ENCODE measurements at places on chromosomes 5 and 9.
A peak's percentile ranks its signal among the peaks of the same experiment; 100 is the strongest.

GRCh38 chr9:19527663-19528062, 118.9 kb downstream of the ACER2 start:
- DNase-seq, result no peak

DNA sequence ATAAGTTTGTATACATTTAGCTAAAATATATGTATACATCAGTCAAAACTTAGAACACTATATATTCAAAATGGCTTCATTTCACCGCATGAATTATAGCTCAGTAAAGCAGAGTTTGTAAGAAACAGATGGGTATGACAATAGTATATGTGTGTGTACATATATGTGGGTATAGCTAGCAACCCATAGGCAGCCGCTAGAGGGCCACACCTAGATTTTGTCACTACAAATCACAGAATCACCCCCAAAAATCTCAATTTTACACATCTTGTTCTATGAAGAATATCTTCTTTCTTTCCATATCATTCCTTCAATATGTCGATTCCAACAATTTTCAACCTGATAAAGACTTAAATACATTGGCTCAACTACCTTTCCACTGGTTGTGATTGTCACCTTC, 357.8 kb upstream of the CCNG1 start:
- no peak for DNase-seq

- DNase-seq, result no peak
Observed at GRCh38 chr9:37370968-37371563, 51.4 kb upstream of the GRHPR start.

DNA sequence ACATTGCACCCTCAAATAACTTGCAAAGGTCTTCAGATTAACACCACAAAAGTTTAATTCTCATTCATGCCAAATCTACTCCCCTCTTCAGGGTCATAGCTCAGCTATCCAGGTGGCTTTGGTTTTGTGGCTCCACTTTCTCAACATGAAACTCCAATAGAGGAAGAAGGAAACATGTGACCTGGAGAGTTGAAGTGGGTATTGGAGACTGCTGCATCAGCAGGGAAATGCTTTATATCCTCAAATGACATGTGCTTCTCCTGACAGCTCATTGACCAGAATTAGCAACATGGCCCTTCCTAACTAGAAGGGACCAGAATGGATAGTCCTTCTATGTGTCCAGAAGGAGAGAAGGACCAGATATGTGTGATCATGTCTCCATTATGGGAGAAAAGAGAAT, 73.6 kb downstream of the TLR4 start:
- no peak for DNase-seq

DNA sequence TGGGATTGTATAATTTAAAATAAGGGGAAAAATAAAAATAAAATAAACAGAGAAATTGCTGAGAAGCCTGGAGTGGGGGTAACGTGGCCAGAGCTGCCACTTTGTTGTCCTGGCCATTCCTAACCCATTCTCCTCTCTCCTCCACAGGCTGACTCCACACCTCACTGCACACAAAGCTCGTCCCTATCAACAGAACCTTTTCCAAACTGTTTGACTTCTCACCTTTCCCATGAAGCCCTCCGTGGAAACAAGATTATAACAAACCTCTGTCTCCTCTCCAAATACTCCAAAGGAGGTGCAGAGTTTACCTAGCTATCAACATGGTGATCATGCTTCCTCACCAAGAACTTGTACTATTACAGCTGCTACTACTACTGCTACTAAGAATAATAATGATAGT, 151.1 kb downstream of the GLIS3 start:
- DNase-seq, result no peak

GRCh38 chr5:73267766-73268435, 94.9 kb downstream of the TMEM174 start:
- no peak for DNase-seq

GRCh38 chr9:104082168-104082567, 11.9 kb upstream of the SMC2 start:
- no peak for DNase-seq

GRCh38 chr9:134519375-134520070, 122.1 kb upstream of the COL5A1 start:
- DNase-seq, result no peak

GRCh38 chr9:110257097-110257841, 962 bp upstream of the TXN start:
- DNase-seq, result no peak

GRCh38 chr5:180799194-180799593, 3.4 kb downstream of the MGAT1 start:
- no peak for DNase-seq

DNA sequence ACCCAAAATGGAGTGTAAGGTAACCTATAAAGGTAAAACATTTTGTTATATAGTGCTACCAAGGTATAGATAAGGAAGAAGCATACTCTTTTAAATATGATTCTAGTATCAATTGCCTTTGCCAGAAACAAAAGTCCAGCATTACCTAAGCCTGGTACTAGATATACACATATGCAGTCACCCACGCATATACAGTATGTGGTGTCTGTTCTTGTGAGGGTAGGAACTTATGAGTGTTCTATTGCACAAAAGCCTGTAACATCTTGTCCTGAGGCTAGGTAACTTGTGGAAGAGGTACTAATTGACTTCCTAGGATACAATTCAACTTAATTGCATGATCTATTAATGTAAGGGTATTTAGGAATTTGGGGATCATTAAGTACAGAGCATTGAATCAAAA, 31.3 kb upstream of the IFNE start:
- no peak for DNase-seq

GRCh38 chr5:141524604-141525597, 36.0 kb downstream of the PCDHGC5 start:
- peak; percentile 78 for DNase-seq

DNA sequence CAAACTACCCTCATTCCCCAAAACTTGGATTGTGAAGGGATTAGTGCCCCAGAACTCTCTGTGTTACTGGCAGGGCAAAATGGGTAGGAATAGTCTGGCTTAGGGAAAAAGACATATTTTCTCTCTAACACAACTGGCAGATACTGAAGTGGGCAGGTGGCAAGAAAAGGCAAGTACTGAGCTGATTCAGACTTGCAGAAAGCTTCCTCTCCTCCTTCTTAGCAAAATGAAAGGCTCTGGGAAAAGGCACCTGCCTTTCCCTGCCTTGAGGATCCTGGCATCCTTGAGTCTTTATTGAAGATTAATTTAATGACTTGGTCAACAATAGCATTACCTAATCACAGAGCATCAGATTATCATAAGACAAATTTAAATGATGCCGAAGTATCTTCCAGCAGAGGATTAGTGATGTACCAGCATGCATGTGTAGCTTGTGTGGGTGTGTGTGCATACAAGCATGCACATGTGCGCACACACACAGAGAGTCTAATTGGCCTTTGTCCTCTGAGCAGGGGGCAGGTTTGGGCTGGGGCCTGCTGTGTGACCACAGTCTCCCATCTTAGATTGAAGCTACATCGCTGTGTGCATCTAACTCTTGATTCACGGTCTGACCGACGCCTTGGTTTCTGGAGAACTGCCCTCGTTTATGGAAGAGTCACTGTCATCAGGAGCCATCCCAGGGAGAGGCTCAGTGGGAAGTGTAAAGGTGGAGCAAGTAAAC, 294.8 kb downstream of the AOPEP start:
- DNase-seq, result no peak

- DNase-seq, result no peak
Observed at GRCh38 chr5:34699155-34700077, 43.3 kb downstream of the RAI14 start.

- DNase-seq, result no peak
Observed at GRCh38 chr9:18805386-18805785, 227.6 kb downstream of the SAXO1 start.

DNA sequence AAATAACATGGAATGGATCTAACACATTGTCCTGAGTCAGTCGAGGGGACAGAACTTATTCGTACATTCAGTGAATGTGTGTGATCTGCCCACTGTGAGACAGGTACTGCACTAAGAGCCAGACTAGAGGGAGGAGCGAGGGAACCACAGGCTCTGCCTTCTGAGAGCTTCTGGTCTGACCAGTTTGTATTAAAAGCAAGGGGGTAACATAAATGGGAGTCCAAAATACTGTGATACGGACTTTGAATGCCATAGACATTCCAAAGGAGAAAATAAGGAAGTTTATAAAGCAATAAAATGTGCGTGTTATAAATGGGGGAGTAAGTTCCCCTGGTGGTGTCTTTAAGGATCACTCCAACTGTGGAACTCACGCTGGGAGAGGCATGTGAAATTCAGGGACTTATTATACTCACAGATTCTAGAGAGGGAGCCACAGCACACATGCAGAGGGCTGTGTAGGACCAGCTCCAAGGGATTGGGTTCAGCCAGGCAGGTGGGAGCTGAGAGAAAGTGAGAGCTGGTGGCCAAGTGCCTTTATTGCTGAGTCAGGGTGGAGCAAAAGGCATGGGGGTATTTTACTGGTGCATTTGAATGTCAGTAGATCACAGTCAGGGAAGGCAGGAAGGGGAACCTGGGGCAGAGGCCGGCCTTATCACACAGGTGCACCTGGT, 186.5 kb upstream of the WWC1 start:
- peak; percentile 32 for DNase-seq

DNA sequence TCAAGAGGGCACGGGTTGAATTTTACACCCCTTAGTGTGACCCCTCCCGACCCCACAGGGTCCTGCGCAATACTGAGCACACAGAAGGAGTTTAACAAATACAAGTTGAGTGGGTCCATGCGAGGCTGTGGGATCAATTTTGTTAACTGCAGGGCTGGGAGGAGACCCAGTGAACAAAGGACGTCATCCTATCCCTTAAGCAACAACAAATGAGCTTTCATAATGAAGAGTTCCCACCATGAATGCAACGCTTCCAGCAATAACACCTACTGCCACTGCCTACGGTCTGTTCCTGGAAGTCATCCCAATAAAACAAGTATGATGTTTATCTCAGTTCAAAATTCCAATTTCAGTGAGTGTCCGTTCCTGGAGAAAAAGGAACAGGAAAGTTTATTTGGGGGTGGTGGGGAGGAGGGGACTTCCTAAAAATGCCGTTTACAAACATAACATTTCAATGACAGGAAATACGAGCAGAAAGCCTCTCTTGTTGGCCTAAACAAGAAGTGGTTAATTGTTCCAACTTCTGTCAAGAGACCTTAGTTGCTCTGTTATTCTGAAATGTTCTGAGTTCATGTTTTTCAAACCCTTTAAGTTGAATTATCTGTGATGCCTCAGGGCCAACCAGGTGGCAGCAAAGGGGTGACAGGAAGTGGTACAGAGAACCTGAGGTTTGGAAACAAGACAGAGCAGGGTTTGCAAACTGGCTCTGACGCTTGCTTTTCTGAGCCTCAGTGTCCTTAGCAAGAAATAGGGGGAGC, 65.8 kb upstream of the PLPP6 start:
- DNase-seq, result no peak

- no peak for DNase-seq
Observed at GRCh38 chr5:95809414-95809960, 13.0 kb downstream of the GLRX start.

- peak; percentile 21 for DNase-seq
Observed at GRCh38 chr5:5140479-5141338, 579 bp downstream of the ADAMTS16 start.

- DNase-seq, result no peak
Observed at GRCh38 chr9:84785792-84786547, 116.4 kb downstream of the NTRK2 start.

DNA sequence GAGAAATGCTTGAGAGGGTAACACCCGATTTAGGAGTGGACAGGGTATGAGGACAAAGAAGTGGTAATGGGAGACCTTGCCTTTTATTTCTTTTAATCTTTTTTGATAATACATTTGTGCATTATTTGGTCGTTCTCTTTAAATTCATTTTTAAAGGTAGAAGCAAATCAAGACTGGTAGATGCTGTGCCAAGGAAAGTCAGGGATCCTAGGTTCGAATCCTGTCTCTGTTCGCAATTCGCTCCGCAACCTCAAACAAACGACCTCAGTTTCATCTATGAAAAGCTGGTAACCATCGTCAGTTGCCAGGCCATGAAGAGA, 353 bp upstream of the TMED9 start:
- DNase-seq, result no peak

DNA sequence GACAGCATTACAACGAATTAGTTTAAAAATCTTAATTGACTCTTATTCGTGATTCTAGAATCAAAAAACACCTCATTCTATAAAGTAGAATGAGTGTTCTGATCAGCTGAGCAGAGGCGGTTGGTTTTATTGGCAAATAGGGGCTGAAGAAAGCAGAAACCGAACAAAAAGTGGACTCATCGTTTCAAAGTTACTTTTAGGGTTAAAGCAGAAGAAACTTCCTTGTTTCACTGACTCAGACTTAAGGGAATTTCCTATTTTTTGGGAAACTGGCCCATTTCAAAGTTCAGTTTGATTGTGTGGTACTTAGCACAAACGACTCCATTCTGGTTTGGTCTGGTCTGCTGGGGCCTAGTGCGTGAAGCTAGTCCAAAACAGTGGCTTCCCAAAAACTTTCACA, 862 bp upstream of the NDUFB6 start:
- DNase-seq, result no peak

DNA sequence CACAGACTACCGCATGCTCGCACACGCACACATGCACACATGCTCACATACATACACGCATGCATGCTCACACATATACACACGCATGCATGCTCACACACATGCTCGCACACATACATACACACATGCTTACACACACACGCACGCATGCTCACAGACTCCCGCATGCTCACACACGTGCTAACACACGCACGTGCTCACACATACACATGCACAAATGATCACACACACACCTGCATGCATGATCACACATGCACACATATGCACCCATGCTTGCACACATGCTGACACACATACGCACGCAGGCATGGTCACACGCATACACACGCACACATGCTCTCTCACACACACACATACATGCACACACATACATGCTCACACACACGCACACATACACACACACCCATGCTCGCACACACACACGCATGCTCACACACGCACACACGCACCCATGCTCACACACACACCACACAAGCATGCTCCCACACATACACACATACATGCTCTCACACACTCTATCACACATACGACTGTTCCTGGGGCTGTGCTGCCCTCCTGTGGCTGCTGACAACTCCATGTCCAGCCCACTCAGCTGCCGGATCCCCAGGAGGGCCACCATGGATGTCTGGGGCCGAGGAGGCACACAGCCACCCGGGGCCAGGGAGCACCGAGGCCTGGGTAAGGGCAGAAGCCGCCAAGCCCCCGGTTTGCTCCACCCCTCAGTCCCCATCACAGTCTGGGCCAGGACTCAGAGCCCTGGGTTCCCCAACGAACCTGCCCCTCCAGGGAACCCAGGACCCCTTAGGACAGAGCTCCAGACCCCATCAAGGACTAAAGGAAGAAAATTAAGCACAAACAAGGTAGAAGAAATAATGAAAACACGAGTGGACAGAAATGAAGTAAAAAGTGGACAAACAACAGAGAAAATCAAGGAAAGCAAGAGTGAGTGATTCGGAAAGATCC, 31.4 kb upstream of the EGFL7 start:
- peak; percentile 72 for DNase-seq

GRCh38 chr9:120153258-120153657, 426.7 kb downstream of the CDK5RAP2 start:
- no peak for DNase-seq
